ENCODE measurements at places on chromosomes 4 and X.

DNA sequence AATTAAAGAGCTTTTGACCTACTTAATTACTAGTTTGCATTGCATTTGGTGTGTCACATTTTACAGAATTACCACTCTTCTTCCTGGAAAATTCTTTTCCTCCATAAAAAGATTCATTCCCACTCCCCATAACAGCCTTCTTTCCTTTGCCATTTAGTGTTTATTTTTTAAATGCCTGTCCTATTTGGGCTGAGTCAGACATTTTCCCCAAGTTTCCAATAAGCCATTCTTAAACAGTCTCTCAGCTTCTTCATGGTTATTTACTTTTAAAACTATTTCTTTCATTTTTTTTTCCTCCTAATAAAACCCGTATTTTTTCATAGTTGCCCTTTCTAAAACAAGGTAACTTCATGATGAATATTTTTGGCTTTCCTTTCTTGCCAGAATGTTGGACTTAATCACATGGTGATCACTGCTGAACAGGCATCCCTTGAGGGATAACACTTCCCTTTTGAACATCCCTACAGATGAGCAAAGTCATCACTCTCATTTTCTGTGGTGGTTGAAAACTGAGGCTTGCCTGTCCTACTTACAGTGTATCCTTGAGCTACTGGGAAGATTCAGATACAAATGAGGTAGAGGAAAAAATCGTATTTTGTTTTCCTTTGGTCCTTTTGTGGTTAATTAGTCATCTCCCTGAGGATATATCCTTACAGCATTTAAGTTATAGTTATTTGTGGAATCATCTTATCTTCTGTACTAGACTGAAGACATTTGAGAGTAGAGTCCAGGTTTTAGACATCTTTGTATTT is 520.5 kb upstream of the NR3C2 start:
- DNase-seq, result no peak

GRCh38 chr4:172865531-172866127 is 303.0 kb upstream of the GALNT7 start:
- no peak for DNase-seq

DNA sequence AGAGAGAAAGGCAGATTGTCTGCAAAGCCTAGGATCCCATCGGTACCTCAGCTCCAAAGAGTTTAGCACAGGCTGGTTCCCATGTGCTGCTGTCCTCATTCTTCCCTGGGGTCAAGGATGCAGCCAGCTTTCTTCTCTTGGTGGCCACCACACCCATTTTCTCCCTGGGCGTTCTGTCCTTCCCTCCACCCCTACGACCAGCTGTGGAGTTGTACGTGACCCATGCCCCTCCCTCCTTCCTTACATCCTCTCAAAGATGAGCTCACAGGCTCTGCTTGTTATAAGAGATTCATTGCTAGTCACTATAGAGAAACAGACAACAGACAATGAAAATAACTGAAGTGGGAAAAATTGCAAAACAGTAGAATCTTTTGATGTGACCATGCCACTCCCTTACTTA is 74.0 kb upstream of the KLF3 start:
- no peak for DNase-seq

- DNase-seq, result no peak
These were observed 5.6 kb downstream of the PDGFRA start for GRCh38 chr4:54234497-54235205.

GRCh38 chr4:2287594-2287915 is 25.6 kb upstream of the MXD4 start:
- no peak for DNase-seq

DNA sequence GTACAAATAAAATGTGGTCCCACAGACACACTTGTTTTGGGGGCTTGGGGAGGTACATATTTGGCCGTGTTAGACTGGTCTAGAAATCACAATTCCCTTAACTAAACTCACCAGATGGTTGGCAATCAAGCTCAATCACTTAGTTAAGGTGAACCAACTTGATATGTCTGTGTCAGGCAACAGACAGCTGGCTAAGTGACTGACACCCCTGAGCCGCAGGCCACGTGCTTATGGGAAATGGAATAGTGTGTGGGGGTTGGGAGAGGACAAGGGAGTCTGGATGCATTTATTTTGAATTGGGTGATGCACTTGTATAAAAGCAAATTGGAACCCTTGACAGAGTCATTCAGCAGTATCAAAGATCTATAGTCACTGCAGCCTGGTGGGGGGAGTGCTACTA is 209.0 kb downstream of the HS6ST2 start:
- DNase-seq, result no peak

- no peak for DNase-seq
These were observed 109.6 kb downstream of the NHSL2 start for GRCh38 chrX:72020204-72020603.

DNA sequence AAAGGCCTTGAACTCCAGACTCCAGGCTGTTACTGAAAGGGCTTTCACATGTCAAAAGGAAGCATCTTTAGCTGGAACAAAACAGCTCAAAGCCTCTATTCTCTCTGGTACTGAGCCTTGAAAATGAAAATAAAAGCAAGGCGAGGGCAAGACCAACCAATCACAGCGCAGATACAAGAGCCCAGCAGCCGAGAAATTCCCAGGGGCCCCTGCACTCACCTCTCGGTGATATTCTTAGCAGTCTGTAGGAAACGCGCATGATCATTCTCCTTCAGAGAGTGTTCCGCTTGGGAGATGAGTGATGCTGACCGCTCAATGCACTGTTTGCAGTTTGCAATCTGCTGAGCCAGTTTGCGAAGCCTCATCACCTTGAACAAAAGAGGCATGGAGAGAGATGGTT is 138.1 kb downstream of the MID1 start:
- no peak for DNase-seq

- no peak for DNase-seq
These were observed 73.9 kb upstream of the VCX3B start for GRCh38 chrX:8390771-8391170.

DNA sequence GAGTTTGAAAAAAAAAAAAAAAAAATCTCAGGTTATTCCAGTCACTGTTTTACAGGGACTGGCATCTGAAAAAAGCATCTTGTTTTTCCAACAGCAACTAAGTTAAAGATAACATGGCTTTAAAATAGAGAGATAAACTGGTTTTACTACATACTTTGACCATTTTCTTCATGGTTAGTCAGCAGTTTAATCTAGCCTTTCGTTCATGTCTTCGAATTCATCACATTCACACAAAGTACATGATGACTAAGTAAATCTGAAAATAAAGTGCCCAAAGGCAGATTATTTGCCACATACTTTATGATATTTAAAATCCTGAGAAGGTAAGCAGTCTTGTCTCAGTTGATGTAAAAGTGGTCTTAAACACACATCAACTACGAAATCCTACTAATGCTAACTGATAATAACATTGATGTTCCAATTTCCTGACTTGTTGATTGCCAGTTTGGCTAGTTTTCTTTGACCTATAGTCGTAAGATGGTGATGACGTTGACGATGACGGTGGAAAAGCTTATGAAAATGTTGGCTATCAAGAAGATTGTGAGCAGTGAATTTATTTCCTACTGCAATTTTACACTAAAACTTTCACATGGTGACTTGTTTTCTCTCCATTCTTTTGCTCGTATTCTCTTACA is 540.5 kb upstream of the BOD1L1 start:
- DNase-seq, result no peak

DNA sequence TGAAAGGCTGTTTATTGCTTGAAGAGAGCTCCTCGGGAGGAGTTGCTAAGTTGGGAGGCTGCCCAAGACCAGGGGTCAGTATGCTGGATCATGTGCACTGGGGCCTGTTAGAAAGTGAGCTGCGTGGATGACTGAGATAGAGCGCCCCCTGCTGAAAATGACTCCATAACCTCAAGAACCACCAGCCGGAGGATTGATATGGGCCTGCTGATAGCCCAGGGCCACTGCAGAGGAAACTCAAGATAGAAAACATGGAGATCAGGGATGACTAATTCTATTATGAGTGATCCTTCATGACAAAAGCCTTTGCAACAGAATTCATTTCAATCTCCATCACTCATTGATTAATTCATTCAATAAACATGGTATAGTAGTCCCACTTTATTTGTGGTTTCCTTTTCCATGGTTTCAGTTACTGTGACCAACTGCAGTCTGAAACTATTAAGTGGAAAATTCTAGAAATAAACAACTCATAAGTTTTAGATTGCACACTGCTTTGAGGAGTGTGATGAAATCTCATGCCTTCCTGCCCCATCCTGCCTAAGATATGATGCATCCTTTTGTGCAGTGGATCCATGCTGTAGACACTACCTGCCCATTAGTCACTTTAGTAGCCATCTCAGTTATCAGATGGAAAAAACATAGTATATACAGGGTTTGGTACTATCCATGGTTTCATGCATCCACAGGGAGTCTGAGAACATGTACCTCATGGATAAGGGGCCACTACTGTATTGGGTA is 126.7 kb upstream of the MBNL3 start:
- peak; percentile 30 for DNase-seq

- DNase-seq, result no peak
These were observed 239.7 kb upstream of the GATB start for GRCh38 chr4:152000518-152000917.

DNA sequence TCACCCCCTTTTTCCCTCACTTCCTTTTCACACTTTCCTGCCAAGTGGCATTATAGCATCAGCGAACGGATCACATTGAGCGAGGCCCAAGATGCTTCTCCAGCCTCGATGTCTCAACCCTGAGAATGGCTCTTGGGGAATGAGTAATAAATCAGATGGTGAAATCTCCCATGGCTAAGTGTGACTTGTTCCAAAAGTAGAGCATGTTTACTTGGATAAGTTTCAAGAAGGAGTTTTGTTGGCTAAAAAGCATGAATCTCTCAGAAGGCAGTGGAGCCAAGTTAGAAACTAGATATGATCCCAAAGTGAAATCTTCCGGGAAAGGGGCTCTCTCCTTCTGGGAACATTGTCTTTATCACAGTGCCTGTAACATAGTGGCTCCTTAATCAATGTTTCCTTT is 316.3 kb downstream of the CAMK2D start:
- no peak for DNase-seq

- DNase-seq, result no peak
These were observed 124.7 kb upstream of the CPEB2 start for GRCh38 chr4:14877246-14878225.

DNA sequence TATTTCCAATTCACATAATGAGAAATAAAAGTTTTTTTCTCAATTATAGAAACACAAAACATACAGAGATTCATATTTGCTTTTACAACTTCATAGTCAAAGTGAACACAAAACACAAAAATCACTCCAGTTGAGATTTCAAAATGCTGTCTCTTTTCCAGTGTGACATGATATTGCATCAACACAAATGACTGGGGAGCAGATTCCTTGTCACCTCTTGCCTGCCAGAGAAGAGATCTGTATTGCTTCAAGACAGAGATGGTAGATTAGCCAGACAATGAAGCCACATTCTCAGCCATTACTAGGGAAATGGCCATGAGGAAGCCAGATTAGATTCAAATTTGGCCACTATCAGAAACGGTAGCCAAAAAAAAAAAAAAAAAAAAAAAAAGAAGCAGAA is 2313.1 kb upstream of the AGA start:
- DNase-seq, result no peak

DNA sequence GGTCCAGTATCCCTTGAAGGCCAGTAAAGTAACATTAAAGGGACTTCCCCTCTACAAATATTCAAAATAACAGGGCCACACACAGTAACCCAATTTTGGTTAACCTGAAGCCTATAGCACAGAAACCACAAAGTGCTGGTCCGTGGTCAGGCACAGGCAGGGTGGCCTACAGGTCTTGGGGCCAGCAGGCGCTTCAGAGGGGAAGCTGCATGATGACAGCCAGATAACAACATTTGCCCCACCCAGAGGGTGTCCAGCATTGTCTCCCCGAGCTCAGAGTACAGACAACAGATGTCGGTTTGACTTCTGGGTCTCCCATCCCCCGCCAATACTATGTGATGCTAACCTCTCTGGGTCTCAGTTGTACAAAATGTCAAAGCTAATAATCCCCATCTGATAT is 51.1 kb downstream of the SH3KBP1 start:
- DNase-seq, result no peak

GRCh38 chr4:88244816-88245579 is 39.4 kb downstream of the PPM1K start:
- no peak for DNase-seq

DNA sequence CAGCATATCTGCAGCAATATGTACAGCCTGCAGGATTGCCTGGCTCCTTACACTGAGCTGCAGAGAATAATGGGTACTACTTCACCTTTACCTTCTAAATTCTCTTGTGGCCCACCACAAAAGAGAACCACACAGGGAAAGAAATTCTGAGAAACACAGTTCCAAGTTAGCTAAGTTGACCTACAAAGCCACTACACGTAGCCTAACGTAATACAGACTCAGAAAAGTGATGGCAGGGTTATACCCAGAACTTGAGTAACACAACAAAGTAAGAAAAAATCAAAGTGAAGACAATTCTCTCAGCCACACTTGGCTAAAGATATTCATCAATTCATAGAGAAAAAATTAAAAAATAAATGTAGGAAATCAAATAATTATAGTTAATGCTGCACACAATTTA is 26.4 kb upstream of the SRPX start:
- no peak for DNase-seq

GRCh38 chrX:68238568-68238967 is 194.7 kb downstream of the OPHN1 start:
- peak; percentile 0 for DNase-seq

- DNase-seq, result no peak
These were observed 18.6 kb upstream of the ARSJ start for GRCh38 chr4:113998079-113998478.

DNA sequence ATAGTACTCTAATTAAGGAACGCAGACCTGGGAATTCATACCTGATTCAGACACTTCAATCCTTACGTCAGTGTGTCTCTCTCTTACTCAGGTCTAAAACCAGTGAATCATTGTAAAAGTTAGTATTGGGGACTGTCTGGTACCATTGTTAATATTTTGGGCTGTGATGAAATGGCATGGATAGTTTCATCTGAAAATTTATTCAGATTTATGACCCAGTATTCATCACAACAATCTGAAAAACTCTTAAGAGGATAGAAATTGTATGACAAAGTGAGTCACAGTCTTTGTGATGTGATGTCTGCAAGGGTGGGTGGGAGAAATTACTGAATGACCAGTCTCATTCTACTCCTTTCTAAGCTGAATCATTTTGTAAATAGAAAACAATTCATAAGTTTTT is 10.3 kb downstream of the FGF2 start:
- no peak for DNase-seq

GRCh38 chr4:22897520-22898108 is 204.9 kb downstream of the GBA3 start:
- DNase-seq, result no peak

GRCh38 chrX:103941201-103941975 is 21.0 kb upstream of the TMSB15B start:
- no peak for DNase-seq

GRCh38 chr4:155179216-155179615 is 29.2 kb upstream of the NPY2R start:
- DNase-seq, result no peak

GRCh38 chrX:107674480-107675364 is 46.4 kb downstream of the PRPS1 start:
- DNase-seq, result peak; percentile 38

GRCh38 chrX:143788265-143788664 is 67.7 kb upstream of the SPANXN2 start:
- no peak for DNase-seq

- DNase-seq, result no peak
These were observed 43.2 kb downstream of the LRBA start for GRCh38 chr4:150971901-150972300.

All from T-helper 9 cell (primary cell).